ENCODE measurements at places on chromosomes 11 and 22.

GRCh38 chr11:10653946-10654810, 39.4 kb downstream of the IRAG1 start:
- no peak for DNase-seq

- no peak for DNase-seq
These were observed 49.3 kb upstream of the WNT7B start for GRCh38 chr22:46025973-46026898.

GRCh38 chr11:100740440-100740839, 53.4 kb downstream of the ARHGAP42 start:
- DNase-seq = no peak

GRCh38 chr11:126956635-126957034, 43.9 kb downstream of the KIRREL3 start:
- no peak for DNase-seq

DNA sequence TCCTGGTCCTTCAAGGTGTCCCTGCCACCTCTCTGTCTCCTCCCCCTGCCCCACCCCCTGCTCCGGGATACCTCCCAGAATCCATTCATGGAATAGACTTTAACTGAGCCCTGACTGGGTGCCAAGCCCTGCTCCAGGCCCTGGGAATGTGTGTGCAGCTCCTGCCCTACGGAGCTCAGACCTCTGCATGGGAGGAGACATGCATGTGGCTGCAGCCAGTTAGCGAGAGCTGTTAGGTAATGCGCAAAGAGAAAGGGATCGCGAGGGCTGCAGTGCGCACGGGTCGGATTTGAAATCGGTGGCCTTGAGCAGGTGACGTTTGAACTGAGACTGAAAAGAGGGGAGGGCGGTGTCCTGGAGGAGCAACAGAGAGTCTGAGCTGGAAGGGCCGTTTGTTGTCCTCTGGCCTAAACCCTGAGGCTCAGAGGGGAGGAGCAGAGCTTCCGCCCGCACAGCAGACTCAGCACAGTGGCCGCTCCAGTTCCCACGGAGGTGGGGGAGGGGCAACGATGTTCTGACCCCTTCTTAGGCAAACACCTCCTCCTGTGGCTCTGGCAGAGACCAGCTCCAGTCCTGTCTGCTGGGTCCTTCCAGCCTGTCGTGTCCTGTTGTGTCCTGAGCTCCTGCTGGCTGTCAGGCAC, 19.8 kb upstream of the LRRC10B start:
- no peak for DNase-seq

- no peak for DNase-seq
These were observed 19.4 kb upstream of the LMO1 start for GRCh38 chr11:8283100-8283464.

DNA sequence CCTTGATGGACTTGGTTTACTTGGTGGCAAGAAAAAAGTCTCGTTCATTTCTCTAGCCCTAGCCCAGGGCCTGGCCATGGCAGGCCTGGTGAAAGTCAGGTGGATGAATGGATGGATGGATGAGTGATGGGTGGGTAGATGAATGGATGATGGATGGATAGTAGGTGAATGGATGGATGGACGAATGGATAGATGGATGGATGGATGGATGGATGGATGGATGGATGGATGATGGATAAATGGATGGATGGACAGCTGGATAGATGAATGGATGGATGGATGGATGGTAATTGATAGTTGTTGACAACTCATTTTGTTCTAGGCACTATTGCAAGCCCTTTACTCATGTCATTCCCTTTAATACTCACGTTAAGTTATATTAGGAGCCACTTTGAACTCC, 86.1 kb upstream of the ANO1 start:
- no peak for DNase-seq

DNA sequence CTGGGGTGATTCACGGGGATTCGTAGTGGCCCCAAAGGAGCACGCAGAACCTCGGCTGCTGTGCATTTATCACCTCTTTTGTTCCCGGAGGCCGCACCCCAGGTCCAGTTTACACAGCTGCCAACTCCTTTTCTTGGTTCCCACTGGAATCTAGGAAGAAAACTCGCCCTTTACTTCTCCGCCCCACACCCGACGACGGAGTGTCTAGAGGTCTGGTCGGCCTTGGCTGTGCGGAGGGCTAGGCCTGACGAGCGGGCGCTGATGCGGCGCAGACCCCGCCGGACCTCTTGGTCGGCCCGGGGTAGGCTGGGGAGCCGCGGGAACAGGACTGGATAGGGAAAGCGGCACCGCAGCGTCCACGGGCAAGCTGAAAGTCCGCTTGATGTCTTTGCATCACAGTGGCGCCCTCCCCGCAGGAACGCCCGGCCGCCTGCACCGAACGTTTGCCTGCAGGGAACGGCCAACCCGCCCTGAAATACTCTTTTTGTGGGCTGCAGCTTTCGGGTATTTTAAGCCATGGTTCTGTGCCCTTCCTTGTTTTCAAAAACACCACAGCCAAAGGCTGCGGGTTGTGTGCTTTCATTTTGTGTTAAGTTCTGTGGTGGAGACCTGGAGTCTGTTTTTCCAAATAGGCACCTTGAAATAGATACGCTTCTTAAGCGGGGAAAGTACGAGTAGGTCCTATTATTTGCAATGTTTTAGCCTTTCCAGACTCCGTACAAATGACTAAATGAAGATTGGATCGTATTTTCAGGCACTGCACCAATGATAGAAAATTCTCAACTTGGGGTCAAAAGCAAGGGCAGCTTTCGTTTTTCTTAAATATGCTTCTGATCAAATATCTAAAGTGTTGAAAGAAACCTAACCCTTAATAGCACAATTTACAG, 829 bp upstream of the ZBED5 start:
- no peak for DNase-seq

DNA sequence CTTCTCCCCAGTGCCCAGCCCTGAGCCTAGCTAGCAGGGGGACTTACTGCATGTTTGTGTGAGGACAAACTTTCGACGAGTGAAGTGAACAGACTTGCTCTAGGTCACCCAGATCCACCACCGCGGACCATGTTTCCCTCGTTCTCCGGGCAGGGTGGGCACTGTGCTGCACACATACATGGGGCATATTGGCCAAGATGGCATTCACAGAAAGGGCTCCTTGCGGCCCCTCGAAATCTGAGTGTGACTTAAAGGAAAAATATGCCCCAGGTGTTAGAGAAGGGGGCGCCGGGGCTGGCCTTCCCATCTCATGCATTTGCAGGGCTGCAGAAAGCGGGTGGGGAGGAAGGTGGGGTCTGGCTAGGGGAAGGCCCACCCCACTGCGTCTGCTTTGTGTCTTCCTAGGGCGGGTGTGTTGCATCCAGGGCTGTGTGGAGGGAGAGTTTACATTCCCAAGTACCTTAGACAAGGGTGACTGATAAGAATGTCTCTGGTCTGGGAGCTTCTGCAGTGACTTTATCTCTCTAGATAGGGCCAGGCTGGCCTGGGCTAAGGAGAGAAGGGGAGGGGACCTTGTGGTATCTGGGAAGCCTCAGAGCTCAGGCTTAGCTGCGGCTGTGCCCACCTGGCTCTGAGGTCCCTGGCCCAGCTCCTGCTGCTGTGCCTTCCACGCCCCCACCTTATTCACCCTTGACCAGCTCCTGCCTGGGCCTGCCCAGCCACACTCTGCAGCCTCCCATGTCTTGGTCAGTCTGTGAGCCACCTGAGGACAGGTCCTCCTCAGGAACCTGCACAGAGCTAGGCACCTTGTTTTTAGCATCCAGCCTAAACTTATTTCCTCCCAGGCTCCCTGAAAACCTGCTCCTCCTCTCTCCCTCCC, 45.8 kb downstream of the LRRC32 start:
- DNase-seq = no peak

GRCh38 chr11:81959341-81959740, 774.3 kb downstream of the FAM181B start:
- no peak for DNase-seq

DNA sequence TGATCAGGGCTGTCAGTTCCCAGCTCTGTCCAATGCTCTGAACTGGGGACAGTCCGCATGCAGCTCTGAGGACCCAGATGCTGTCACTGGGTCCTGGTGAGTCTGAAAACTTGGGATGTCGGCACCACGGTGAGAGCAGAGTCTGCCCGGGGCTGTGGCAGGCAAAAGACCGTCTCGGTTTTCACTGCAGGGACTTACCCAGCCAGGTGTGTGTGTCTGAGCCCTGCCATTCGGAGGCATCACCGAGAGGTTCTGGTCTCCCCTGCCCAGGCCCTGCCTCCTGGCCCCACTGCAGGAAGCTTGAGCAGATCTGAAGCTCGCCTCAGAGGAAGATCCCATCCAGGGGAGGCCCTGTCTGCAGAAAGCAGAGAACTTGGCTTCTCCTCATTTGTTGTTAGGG, 5.2 kb downstream of the TP53AIP1 start:
- no peak for DNase-seq

GRCh38 chr11:64403106-64403505, 44.1 kb downstream of the RPS6KA4 start:
- no peak for DNase-seq

GRCh38 chr11:88353835-88354496, 16.4 kb upstream of the CTSC start:
- DNase-seq = no peak

- DNase-seq = no peak
These were observed 49.7 kb downstream of the CYTH4 start for GRCh38 chr22:37331856-37332536.

GRCh38 chr11:80107415-80107814, 666.6 kb upstream of the TENM4 start:
- no peak for DNase-seq

- DNase-seq = no peak
These were observed 19.6 kb downstream of the AMOTL1 start for GRCh38 chr11:94787801-94788200.

DNA sequence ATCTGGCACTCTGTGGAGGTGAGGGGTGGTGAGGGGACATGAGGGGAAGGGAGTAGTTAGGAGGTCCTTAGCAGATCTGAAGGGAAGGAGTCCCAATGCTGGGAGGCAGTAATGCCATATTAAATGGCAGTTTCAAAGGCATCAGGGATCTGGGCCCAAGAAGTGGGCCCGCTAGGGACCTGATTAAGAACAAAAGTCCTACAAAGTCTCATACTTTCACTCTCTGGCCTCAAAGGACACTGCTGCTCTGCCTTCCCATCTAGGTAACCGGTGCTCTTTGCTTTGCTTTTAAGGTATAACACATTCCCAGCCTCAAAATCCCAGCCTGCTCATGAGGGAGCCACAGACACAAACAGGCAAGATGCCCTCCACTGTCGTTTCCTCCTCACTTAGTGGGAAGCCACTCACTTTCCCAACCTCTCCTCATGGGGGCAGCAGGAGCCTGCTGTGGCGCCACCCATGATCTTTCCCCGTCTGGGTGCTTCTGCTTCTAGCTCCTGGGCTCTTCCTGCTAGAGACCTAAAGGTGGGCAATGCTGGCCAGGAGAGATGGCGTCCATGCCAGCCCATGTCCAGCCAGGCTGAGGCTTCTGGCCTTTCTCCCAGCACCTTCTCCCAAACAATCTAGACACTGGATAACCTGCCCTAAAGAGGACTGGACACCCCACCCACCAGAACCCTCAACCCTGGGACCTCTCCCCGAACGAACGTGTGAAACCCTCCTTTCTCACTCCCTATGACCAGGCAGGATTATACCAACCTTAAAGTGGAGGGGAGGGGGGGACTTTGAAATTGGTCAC, 68.3 kb downstream of the PLEKHA7 start:
- DNase-seq = no peak

- no peak for DNase-seq
These were observed 14.4 kb downstream of the MMP7 start for GRCh38 chr11:102516179-102516578.

DNA sequence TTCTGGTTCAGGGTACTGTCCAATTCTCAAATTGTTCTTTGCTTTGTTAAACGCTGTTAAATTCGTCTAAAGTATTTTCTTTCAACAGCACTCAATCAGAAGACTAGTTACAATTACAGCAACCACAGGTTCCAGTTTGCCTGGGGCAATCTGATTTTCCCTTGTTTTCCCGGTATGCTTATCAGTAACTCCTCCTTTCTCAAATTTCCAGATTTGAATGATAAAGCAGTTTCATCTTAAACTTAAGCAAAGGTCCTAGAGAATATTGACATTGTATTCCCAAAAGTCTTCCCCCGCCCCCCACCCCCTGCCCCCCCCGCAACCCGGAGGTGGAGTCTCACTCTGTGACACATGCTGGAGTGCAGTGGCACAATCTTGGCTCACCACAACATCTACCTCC, 10.5 kb upstream of the USP28 start:
- DNase-seq = no peak

DNA sequence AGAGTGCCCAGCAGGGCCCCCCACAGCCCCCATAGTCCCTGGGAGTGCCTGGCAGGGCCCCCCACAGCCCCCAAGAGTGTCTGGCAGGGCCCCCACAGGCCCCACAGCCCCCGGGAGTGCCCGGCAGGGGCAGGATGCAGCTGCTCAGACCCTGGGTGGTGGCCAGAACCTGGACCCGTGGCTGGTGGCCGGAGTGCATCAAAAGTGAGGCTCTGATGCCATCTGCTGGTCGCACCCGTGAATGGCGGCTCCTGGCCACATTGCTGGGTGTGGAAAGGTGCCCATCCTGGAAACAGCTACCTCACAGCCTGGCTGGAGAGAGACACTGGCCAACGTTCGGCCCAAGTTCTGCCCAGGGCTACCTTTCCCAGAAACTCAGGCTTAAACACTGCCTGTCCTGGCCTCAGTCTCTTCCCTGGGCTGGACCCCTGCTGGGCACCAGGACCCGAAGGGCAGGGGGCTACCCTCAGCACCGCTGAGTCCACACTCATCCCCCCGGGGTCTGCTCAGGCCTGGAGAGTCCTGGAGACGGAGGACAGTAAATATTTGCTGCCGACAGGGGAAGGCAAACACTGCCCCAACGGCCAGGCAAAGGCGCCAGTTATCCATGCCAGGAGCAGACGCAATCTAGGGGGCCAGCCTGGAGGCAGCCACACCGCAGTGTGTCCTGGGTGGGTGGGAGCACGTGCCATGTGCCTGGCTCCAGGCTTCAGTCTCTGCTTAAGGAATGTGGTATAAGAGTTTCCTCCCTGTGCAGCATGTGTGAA, 4.4 kb downstream of the INS start:
- DNase-seq = no peak

DNA sequence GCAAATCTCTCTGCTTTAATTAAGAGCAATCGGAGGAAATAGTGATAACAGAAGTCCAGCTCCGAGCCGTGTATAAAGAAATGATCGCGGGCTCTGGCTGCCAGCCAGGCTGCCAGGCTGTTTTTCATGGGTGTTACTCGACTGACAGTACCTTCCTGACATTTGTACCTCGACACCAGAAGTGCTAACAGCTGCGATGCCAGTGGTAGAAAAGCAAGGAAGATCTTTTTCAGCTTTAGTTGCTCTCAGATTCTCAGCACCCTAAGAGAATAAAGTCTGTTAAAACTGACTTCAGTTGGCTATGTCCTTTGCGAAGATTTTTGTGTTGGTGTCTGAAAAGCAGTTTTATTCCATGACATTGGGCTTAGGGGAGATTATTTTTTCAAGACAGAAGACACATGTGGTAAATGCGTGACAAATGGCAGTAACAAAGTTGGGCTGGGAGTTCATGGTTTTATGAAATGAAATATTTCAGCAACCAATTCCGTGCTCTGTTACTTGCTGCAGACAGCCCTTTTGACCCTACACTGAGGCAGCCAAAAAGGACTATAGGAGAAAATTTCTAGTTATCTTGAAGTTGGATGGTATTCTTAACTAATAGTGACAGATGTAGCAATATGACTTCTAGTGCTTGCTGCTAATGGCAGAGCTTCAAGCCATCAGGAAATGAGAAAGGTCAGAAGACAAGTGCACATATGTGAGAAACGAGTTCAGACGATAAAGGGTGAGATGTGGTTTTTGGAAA, 296.2 kb downstream of the CNTN5 start:
- no peak for DNase-seq

GRCh38 chr11:2088284-2088683, 50.9 kb downstream of the IGF2 start:
- DNase-seq = no peak

All from cortex of kidney (tissue), 1 donor.